ENCODE measurements at places on chromosomes 5 and 9.

GRCh38 chr9:114856942-114857315 is 51.1 kb upstream of the TNFSF15 start:
- no peak for DNase-seq

DNA sequence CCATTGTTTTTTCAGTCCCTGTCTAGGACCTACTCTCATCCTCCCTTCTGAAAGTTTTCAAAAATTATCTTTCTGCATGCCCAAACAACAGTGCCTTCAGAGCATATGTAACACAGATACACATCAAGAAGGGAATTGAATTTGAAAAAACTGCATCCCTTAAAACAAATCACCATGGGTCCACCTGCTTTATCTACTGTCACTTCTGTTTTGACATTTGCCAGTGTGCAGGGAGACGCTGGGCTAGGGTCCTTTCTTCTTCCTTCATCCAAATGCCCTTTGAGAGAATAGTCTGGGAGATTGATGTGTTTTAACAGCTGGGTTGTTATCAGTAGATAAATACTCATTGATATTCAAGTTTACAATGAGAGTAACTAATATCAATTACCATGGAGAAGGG is 1630.1 kb downstream of the MAT2B start:
- no peak for DNase-seq

DNA sequence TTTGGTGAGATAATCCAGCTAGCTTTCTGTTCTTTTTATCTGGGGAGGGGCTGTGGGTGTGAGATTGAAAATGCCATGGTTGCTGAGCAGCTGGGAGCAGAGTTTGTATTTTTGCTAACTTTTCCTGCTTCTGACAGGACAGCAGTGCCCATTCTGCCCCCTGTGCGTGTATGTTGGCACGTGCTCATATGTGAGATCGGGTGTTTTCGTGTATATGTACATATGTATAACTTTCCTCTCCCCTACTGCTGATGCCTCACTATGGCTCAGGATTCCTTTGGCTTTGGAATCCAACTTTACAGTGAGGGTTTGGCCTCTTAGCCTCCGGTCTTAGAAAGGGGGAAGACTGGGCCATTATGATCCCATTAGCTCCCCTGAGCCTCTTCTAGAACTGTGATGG is 38.3 kb downstream of the RGS3 start:
- no peak for DNase-seq

- no peak for DNase-seq
Observed at GRCh38 chr5:144481861-144482260, 311.2 kb downstream of the KCTD16 start.

DNA sequence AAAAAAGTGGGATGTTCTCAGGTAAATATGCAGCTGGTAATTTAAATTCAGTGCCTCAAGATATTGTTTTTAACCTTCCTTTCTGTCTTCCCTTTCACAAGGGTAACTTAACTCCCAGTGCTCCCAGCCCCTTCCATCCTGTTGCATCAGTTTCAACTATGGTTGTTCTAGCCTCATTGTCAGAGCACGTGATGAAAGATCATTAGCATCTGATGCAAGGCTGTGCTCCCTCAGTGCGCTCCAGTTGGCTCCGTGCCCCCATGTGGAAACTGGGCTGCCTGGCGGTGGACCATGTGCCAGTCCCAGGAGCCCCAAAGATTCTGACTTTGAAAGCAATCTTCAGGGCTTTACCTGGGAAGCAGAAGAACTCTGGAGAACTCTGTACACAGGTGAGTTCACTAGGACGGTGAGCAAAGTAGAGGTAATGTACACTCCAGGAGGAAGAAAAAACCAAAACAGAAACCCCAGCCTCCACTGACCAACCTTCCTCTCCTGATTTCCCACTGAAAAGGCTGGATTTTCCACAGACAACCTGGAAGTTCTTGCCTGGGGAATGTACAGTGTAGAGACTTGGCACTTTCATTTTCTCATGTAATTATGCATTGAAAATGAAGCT is 96.9 kb downstream of the SLC1A3 start:
- no peak for DNase-seq

DNA sequence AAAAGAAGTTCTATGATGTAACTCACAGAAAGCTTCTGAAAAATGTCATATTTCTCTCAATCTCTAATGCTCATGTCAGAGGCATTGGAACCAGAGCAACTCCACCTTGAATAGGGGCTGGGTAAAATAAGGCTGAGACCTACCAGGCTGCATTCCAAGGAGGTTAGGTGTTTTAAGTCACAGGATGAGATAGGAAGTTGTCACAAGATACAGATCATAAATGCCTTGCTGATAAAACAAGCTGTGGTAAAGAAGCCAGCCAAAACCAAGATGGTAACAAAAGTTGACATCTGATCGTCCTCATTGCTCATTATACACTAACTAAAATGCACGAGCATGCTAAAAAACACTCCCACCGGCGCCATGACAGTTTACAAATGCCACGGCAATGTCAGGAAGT is 411.1 kb upstream of the GRIA1 start:
- no peak for DNase-seq

- DNase-seq, result no peak
Observed at GRCh38 chr9:117815948-117816347, 111.7 kb downstream of the TLR4 start.

DNA sequence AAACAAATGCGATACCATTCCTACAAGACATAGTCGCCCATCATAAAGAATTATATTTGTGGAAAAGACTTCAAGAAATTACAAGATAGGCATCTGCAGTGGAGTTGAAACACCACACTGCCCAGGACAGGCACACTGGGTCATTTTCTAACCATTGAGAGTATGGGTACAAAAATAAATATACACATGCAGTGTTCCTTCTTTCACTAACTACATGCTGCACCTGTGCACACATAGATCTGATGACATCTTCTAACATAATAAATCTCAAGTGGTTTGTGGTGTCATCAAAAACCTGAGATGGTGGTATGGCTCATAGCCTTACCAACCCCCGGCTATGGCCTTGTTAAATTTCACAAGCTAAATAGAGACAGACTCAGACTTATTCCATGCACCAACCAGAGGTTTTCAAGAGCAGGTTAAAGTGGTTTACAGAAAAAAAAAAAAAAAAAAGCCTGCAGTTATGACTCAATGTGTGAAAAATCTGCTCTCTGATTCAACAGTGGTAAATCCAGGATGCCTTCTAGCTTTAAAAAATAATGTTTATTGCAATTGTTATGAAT is 12.4 kb upstream of the NFIB start:
- DNase-seq, result peak; percentile 31

- no peak for DNase-seq
Observed at GRCh38 chr5:59673438-59674058, 220.0 kb downstream of the PDE4D start.

Data from RCC 7860 (cell line).